ENCODE measurements at places on chromosomes 3 and 15.

GRCh38 chr3:4778119-4778518 is 201.1 kb upstream of the BHLHE40 start:
- DNase-seq, result no peak

DNA sequence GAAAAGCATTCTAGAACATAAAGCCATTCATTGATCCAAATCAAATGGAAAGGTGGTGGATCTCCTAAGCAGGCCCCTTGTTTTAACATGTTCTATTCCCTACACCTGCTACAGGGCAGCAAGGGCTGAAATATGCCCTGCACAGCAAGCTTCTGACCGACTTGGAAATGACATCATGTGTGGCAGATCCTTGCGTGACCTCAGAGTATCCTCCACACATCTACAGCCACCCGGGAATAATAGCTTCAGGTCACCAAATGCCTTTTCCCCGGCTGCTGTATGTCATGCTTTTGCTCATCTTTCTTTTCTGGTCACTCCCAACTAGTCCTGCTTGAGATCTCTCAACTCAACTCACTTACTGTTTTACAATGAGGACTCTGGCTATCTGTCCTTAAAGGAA is 158.2 kb downstream of the ZNF385D start:
- DNase-seq, result no peak

DNA sequence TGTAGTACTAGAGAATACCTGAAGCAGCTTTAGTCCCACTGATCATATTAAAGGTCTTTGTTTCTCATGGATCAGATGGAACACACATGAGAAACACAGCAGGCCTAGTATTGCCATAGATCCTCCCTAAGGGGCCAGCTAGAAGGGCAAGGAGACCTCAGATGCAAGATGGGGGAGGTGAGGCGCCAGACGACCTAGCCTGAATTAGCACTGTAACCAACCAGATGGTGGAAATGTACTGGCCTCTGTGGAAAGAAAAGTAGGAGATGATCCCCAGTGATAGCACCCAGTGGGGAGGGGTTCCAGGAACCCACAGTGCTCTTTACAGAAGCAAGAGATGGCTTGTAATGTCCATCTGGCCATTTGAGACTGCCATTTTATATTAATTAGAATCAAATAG is 138.2 kb upstream of the ZNF385D start:
- DNase-seq, result no peak

GRCh38 chr3:45905755-45906154 is 19.4 kb downstream of the CCR9 start:
- no peak for DNase-seq

GRCh38 chr3:66256806-66257205 is 36.0 kb downstream of the SLC25A26 start:
- DNase-seq, result no peak

- DNase-seq, result no peak
Observed at GRCh38 chr15:33468740-33469139, 158.0 kb downstream of the RYR3 start.

- no peak for DNase-seq
Observed at GRCh38 chr3:134353171-134353825, 20.9 kb downstream of the AMOTL2 start.

DNA sequence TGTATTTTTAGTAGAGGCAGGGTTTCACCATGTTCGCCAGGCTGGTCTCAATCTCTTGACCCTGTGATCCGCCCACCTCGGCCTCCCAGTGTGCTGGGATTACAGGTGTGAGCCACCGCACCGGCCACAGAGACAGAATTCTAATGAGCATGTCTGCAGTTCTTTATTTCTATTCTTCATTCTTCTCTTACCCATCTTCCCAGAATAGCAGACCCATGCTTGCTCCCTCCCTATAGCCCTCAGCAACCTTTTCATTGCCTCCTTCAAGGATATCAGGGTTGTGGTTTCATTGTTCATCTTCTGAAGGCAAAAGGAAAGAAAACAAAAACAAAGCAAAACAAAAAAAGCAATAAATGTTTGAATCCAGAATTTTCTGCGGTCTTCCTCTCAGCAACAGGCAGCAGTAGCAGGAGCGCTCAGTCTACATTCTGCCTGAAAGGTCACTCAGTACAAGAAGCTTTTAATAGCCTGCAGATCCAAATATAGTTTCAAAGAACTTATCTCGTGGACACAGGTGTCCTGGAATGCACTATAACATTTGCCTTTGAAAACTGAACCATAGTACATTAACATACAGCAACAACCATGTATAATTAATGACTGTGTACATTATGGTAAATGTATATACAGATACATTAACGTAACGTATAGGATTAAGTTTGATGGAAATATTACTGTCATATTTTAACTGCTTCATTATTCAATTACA is at the start of gene SMCO1:
TSS of gene SMCO1 (minus strand) at position 434 of the 709 bp plus-strand sequence. CDS start at position 297, 137 bp downstream.
- no peak for DNase-seq

- DNase-seq, result no peak
Observed at GRCh38 chr15:81339851-81340250, 15.9 kb upstream of the STARD5 start.

GRCh38 chr15:52251144-52251860 is 44.3 kb downstream of the MYO5C start:
- DNase-seq, result no peak

DNA sequence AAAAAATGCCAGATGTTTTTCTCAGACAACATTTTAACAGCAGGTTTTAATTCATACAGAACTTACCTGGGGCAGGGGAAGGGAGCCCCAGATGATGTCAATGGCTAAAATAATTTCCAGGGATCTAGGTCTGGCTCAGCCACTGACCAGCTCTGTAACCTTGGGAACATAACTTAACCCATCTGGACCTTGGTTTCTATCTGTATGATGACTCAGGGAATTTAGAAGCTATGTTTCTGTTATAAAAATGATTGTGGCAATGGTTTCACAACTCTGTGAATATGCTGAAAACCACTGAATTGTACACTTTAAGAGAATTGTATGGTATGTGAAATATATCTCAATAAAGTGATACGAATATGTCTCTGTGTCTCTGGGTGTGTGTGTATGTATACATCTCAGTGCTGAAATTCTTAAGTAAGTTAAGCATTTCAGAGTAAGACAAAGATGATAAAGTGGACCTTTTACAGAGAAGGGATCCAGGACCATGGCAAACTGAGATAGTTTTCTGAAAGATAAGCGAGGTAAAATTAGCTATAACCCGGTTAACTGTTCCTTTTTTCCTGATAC is 2.9 kb downstream of the SH3GL3 start:
- DNase-seq, result no peak

DNA sequence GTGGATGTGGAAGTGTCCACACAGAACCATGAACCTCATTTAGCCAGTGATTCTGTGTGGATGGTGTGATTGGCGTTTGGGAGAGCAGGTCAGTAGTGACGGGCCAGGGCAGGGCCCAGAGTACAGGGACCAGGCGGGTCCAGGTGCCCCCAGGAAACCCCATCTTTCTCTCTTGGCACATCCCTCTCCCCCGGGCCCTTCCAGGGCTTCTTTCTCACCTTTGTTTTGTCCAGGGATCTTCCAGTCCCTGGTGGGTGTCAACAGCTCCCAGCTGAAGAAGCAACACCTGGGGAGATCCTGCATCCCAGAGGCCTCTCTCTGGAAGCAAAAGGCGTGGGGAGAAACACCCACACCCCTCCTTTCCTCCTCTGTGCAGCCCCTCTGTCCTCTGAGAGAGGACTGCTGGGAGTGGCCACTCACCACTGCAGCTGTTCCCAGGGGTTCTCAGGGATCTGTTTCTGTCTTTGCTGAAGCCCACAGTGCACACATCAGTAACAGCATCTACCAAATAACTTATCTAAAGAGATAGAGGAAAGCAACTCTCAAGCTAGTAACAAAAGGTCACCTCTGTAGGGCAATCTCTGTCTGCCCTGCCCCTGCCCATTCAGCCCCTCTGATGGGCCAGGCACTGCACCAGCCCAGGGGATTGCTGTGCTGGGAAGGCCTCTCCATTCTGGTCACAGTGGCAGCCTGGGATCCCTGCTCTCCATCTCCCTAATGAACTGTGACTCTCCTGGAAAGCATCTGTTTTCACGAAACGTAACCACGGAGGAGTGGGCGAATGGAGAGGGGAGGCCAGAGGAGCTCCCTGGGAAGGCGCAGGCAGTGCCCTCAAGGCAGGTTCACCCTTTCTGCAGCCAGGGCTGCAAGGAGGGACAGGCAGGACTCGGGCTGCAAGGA is 98.3 kb upstream of the ALDH1A3 start:
- DNase-seq, result no peak

GRCh38 chr3:23760325-23760724 is 45.4 kb upstream of the UBE2E1 start:
- no peak for DNase-seq

DNA sequence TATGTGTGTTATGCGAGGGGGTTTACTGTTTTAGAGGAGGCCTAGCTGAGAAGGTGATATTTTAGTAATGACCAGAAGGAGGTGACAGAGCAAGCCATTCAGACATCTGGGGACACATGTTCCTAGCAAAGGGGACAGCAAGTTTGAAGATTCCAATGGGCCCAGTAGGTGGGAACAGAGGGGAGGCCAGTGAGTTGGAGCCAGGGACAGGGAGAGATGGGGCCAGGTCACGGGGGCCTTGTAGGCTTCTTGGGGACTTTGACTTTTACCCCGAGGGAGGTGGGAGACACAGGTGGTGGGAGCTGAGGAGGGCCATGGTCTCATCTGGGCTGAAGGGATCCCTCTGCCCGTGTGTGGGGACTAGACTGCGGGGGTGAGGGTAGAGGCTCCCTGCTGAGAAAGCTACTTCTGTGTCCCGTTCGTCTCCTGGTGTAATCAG is 72.5 kb downstream of the MGLL start:
- DNase-seq, result no peak

DNA sequence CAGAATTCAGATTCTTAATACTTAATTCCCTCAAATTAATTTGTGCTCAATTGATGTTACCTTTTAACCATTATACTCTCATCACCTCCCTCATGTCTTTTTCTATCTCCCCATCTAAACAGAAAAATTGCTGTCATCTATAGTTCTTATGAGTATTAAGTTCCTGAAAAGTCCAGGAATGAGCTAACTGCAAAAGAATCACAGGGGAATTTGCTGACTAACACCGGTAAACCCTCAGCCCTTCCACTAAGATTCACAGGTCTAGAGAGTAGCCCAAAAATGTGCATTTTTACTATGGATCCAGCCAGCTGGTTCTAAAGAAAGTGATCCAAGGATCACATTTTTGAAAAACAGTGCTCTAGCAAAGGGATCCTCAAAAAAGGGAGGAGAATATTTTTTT is 67.0 kb downstream of the SETD2 start:
- no peak for DNase-seq

DNA sequence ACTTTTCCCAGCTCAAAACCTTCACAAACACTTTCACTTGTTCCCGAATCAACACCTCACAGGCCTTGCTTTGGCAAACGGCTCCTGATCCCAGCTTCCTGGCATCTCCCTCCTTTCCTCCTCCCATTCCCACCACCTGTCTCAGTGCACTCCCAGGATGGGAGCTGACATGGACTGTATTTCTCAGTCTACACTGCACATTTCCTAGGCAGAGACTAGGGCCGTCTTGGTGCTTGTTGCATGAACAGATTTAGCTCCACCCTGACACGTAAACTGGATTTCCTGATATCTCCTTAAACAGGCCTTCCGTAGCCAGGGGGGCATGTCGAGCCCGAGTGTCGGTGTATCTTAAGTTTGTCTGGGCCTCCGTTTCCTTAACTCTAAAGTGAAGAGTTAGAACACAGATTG is 790 bp upstream of the WHAMM start:
- DNase-seq, result no peak

DNA sequence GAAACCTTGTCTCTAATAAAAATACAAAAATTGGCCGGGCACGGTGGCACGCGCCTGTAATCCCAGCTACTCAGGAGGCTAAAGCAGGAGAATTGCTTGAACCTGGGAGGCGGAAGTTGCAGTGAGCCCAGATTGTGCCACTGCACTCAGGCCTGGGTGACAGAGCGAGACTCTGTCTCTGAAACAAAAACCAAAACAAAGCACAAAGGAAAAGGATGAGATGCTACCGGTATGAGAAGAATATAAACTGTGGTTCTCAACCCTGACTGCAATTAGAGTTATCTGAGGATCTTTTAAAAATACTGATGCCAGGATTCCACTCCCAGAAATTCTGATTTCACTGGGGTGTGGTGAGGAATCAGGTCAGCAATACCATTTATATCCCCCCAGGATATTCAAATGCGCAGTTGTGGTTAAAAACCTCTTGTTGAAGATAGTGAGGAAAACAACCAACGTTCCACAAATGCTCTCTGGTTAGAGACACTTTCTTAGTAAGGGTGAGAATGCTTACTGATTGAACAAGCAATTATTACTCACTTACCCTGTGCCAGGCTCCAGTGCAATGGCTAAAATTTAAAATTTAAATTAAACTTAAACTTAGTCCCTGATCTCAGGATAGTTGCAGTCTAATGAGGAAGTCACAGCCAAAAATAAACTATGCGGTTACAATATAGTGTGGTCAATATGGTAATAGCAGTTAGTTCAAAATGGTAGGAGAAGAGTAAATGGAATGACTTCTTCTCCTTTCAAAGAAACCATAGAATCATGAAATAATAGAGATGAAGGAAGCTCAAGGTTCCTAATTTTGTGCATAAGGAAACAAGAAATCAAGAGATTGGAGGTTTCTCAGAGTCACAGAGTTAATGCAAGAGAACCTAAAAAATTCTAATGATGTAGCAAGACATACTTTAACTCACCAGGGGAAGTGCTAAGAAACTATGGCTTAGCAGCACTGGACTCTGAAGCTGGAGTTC is 109.5 kb downstream of the SSR3 start:
- DNase-seq, result no peak

GRCh38 chr3:55402886-55403609 is 84.1 kb downstream of the WNT5A start:
- no peak for DNase-seq

GRCh38 chr3:139564294-139564861 is 24.8 kb upstream of the RBP1 start:
- DNase-seq, result no peak

DNA sequence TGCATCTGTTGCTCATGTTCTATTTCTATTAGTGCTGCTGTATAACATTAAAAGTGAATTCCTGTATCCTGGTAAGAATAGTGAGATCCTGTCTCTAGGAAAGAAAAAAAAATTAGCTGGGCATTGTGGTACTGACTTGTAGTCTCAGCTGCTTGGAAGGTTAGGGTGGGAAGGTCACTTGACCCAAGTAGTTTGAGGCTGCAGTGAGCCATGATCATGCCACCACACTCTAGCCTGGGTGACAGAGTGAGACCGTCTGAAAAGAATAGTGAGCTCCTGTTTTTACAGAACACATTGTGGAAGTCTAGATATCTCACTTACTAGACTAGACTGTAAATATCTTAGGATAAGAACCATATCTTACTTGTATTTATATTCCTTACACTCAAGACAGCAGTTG is 4.6 kb downstream of the ATP11B start:
- DNase-seq, result no peak

GRCh38 chr3:160486459-160486869 is 36.9 kb upstream of the TRIM59 start:
- no peak for DNase-seq

DNA sequence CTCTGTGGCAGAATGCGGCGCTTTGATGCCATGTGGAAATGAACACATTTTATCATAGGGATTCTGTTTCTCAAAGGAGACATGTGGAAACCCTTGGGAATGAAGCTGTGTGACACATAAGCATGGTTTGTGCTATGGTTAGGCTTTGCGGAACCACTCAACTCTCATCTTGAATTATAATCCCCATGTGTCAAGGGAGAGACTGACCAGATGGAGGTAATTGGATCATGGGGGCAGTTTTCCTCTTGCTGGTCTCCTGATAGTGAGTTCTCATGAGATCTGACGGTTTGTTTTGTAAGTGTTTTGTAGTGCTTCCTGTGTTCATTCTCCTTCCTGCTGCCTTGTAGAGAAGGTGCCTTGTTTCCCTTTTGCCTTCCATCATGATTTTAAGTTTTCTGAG is 1109.2 kb upstream of the ALCAM start:
- no peak for DNase-seq

- DNase-seq, result no peak
Observed at GRCh38 chr3:83065851-83066460, 1304.5 kb upstream of the GBE1 start.

- no peak for DNase-seq
Observed at GRCh38 chr3:172707967-172708366, 2.9 kb downstream of the NCEH1 start.
